ENCODE measurements at places on chromosomes 2 and 18.
A peak's percentile ranks its signal among the peaks of the same experiment; 100 is the strongest.

- no peak for DNase-seq
Measured at GRCh38 chr2:195649629-195650190, 7.3 kb upstream of the SLC39A10 start.

GRCh38 chr18:3664563-3665178 lies 214.7 kb downstream of the TGIF1 start:
- DNase-seq: no peak

DNA sequence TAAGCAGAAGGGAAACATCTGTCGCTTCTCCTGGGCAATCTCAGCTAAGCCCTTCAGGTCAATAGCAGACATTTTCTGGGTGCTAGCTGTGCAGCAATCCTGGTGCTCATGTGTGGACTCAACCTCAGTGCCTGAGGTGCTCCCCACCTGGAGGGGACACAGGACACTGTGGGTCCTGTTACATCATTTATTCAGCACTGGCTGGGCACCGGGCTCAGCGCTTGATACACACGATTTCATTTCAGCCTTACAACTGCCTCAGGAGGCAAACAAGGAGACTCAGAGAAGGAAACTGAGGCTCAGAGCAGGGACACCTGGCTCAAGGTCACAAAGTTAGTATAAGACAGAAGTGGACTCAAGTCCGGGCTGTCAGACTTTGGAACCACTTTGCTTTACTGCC lies 46.7 kb downstream of the MARCO start:
- no peak for DNase-seq

- DNase-seq: no peak
Measured at GRCh38 chr2:128091726-128092080, 703 bp downstream of the UGGT1 start.

GRCh38 chr2:172208791-172209325 lies 106.2 kb upstream of the DLX2 start:
- no peak for DNase-seq

DNA sequence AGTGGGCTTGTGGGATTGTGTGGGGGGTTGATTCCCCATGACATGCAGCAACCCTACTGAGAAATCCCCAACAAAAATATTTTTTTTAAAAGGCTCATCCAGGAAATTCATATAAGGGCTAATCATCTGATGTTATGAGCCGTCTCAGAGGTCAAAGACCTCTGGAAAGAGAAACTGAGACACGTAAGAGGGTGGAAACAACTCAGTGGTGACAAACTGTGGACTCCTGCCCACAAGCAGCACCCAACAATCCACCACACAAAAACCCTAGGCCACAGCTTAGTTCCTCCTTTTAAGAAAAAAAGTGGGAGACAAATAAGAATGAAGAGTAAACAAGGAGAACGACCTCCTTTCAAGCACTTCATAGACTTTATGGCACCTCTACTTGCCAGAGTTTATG lies 1096.1 kb upstream of the NRXN1 start:
- no peak for DNase-seq

GRCh38 chr18:79394534-79395307 lies 1.0 kb upstream of the NFATC1 start:
- peak; percentile 41 for DNase-seq

DNA sequence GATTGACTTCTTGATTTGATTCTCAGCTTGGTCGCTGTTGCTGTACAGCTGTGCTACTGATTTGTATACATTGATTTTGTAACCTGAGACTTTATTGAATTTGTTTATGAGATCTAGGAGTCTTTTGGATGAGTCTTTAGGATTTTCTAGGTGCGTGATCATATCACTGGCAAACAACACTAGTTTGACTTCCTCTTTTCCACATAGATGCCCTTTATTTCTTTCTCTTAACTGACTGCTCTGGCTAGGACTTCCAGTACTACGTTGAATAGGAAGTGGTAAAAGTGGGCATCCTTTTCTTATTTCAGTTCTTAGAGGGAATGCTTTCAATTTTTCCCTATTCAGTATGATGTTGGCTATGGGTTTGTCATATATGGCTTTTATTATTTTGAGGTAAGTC lies 101.3 kb downstream of the OSBPL1A start:
- DNase-seq: no peak

DNA sequence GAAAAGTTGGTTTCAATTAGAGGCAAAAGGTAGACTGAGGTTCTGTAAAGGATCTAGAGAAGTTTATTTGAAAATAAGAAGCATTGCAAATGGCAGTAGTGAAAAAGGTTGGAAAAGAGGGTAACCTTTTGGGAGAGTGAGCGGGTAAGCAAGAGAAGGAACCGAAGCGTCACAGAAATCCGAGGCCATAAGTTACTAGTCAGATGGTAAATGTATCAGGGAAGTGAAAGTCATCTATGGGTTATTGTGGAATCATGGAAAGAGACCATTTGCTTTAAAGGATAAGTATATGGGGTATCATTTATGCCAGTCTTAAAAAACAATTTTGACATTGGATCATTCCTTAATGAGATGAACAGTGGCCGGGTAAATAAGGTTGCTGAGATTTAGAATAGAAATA lies 30.5 kb downstream of the EML4 start:
- no peak for DNase-seq

- no peak for DNase-seq
Measured at GRCh38 chr18:76385681-76385975, 109.4 kb downstream of the ZNF516 start.

DNA sequence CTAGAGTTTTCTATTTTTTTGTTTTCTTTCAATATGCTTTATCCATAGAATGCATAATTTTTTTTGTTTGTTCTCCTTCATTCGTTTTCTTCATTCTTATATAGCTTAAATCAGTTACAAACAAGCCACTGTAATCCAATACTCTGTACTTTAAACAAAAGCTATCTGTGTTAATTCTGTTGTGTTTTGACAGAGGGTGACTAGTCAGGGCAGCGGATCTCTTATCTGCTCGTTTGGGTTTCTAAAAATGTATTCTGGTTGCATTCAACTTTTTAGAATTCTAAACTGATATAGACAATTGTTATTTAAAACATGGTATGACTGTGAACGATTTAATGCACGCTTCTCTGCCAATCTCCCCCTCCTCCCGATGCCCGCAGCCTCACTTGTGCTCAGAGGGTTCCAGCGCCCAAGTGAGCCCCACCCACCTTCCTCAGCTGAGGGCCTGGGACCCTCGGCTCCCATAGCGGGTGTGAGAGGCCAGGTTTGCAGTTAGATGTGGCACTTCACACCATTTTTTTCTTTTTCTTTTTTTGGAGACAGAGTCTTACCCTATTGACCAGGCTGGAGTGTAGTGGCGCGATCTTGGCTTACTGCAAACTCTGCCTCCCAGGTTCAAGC lies 44.1 kb downstream of the NCK2 start:
- no peak for DNase-seq

GRCh38 chr2:172256886-172257285 lies 154.2 kb upstream of the DLX2 start:
- no peak for DNase-seq

- no peak for DNase-seq
Measured at GRCh38 chr2:160052531-160052930, 9.9 kb downstream of the PLA2R1 start.

- DNase-seq: no peak
Measured at GRCh38 chr2:58876126-58876525, 635.0 kb upstream of the FANCL start.
